ENCODE measurements at places on chromosomes 1 and 21. TPM values are rescaled to one million over a fixed set of nuclear protein-coding genes. Genes with fewer than 3 reads are reported as not detected.

CTSK gene
- 3.6 TPM for total RNA-seq

- no peak overlapping the region for H3K27ac ChIP-seq
- peaks cover 30% of the 10 kb centered on the region for H3K36me3 ChIP-seq
- H3K4me1 ChIP-seq: peaks cover 2% of the 10 kb centered on the region
- H3K4me3 ChIP-seq: no peak overlapping the region
- H3K27me3 ChIP-seq: no peaks in the 10 kb centered on the region
- no peak for DNase-seq
These were observed 453.4 kb downstream of the DPYD start for GRCh38 chr1:97467445-97467844.

CFHR1 gene
- total RNA-seq: not detected

MROH9 gene
- total RNA-seq: not detected

DNA sequence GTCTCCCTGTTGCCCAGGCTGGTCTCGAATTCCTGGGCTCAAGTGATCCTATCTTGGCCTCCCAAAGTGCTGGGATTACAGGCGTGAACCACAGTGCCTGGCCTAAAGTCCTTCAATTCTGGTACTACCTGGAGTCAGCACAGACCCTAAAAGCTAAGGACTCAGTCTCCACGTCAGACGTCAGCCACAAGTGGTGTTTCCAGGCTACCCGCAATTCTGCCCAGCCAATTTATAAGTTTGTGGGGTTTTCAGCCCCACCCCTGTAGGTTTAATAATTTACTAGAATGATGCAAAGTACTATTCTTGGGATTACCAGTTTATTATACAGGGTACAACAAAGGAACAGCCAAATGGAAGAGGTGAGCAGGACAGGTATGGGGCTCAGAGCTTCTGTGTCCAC is 10.6 kb upstream of the DIP2A start:
- H3K4me1 ChIP-seq: peaks cover 10% of the 10 kb centered on the region
- no peak for DNase-seq
- peaks cover 40% of the 10 kb centered on the region for H3K36me3 ChIP-seq
- H3K27ac ChIP-seq: no peak overlapping the region
- no peak overlapping the region for H3K4me3 ChIP-seq
- H3K27me3 ChIP-seq: no peaks in the 10 kb centered on the region

DNA sequence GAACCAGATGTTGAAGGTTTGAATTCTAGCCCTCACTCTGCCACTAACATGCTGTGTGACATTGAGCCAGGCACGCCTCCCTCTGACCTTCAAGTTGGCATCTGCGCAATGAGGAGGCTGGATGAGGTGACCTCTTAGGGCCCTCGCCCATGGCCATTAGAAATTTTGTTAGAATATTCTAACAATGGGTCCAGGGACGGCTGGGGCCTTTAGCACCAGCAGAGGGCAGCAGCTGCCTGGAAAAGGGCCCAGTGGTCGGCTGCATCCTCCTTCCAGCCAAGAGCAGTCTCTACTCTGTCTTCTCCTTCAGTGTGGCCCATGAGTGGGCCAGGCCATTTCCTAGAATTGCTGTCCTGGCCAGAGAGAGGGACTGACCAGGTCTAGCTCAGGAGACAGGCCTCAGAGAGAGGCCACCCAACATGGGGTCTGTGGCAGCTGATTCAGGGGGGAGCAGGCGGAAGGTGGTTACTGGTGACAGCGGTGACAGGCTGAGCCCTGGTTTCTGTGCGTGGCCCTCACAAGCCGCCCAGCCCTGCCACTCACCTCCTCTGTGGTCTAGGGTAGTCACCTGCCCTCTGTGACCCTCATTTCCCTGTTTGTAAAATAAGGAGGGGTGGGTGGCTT is 101.3 kb upstream of the ACTL8 start:
- H3K36me3 ChIP-seq: no peaks in the 10 kb centered on the region
- H3K4me1 ChIP-seq: no peaks in the 10 kb centered on the region
- DNase-seq: peak; percentile 50
- no peaks in the 10 kb centered on the region for H3K27me3 ChIP-seq
- no peak overlapping the region for H3K4me3 ChIP-seq

DNA sequence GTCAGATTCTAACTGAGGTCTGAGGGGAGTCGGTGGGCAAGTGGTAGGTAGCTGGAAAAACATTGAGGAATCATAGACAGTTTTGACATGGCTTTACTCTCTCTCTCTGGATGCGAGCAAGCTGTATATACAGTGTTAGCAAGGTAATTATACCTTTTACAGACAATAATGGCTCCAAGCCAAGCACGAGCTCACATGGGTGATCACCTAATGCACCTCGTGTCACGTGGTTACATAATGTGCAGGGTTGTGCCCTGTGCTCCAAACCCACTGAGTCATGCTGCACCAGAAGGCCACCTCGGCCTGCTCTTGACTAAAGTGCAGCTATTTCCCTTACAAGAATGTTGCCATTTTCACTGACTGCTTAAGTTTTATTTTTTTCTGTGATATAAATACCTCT is 7.6 kb upstream of the CLCA2 start:
- H3K4me3 ChIP-seq: no peak overlapping the region
- no peak overlapping the region for H3K27ac ChIP-seq
- no peaks in the 10 kb centered on the region for H3K27me3 ChIP-seq
- H3K4me1 ChIP-seq: peaks cover 4% of the 10 kb centered on the region
- no peaks in the 10 kb centered on the region for H3K36me3 ChIP-seq

GRCh38 chr1:215780139-215780538 is 213.0 kb downstream of the KCTD3 start:
- H3K4me3 ChIP-seq: no peak overlapping the region
- no peak overlapping the region for H3K27ac ChIP-seq
- H3K4me1 ChIP-seq: no peaks in the 10 kb centered on the region
- H3K36me3 ChIP-seq: no peaks in the 10 kb centered on the region
- DNase-seq: no peak

DNA sequence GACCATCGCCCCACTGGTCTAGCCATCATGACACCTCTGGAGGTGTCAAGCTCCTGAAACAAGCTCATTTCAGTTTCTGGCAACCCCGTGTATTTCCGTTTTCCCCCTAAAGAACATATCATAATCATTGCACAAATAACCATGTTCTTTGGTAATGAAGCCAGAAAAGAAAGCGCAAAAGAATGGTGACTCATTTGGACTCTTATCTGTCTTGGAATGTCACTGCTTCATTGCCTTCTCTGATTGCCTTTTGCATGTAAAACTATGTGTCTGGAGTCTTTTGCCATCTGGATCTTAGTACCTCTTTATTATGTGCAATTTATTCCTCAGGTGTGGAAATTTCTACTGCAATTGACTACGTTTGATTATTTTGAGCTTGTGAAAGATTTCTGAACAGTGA is 110.5 kb downstream of the COLGALT2 start:
- H3K27ac ChIP-seq: no peak overlapping the region
- H3K4me3 ChIP-seq: no peak overlapping the region
- no peaks in the 10 kb centered on the region for H3K27me3 ChIP-seq
- no peak for DNase-seq
- no peaks in the 10 kb centered on the region for H3K4me1 ChIP-seq

SEC16B gene
- not detected for total RNA-seq

- H3K36me3 ChIP-seq: peaks cover 5% of the 10 kb centered on the region
- H3K27ac ChIP-seq: peak overlapping the region; percentile 89
- peak overlapping the region; percentile 28 for H3K4me3 ChIP-seq
- DNase-seq: peak; percentile 50
- no peaks in the 10 kb centered on the region for H3K27me3 ChIP-seq
- peaks cover 21% of the 10 kb centered on the region for H3K4me1 ChIP-seq
These were observed 4.8 kb upstream of the ZNF687 start for GRCh38 chr1:151277249-151277648.

ANGPTL3 gene
- total RNA-seq: not detected

DNA sequence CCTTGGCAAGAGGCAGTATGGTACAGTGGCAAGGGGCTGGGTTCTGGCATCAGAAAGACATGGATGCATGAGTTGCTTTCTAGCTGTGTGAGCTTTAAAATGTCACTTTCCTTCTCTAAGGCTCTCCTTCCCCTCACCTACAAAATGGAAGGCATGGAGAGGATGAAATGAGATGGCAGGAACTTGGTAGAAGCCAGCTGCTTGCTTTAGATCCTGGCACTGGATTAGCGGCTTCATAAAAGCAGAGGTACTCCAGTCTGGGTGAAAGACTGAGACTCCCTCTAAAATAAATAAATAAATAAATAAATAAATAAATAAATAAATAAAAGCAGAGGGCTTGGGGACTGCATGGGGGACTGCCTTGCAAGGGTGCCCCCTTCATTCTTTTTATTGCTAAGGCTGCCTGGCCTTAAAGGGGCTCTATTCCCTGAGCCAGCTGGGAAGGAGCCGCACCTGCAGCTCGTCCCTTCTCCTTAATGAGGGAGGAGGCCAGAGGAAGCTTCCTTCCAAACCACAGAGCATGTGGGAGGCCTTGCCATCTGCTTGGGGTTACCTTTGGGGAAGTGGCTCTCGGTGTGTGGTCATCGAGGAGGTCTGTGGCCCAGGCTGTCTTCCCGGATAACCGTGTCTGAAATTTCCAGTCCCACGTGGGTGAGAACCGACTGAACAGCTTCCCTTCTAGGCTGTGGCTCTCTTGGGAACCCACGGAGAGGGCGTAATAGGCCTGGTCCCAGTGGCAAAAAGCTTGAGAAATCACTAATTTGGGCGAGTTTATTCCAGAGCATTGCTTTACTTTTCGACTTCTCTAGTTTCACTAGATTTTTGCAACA is 2.0 kb upstream of the ATP13A2 start:
- no peak overlapping the region for H3K27ac ChIP-seq
- no peak for DNase-seq
- no peak overlapping the region for H3K4me3 ChIP-seq
- peaks cover 19% of the 10 kb centered on the region for H3K4me1 ChIP-seq
- peaks cover 6% of the 10 kb centered on the region for H3K36me3 ChIP-seq

Data from activated CD8-positive, alpha-beta T cell treated with anti-CD3 and anti-CD28 coated beads for 36 hours (primary cell).